ENCODE measurements at places on chromosomes 12 and 14.

GRCh38 chr14:87600240-87600639 lies 392.7 kb downstream of the GALC start:
- no peak for DNase-seq

DNA sequence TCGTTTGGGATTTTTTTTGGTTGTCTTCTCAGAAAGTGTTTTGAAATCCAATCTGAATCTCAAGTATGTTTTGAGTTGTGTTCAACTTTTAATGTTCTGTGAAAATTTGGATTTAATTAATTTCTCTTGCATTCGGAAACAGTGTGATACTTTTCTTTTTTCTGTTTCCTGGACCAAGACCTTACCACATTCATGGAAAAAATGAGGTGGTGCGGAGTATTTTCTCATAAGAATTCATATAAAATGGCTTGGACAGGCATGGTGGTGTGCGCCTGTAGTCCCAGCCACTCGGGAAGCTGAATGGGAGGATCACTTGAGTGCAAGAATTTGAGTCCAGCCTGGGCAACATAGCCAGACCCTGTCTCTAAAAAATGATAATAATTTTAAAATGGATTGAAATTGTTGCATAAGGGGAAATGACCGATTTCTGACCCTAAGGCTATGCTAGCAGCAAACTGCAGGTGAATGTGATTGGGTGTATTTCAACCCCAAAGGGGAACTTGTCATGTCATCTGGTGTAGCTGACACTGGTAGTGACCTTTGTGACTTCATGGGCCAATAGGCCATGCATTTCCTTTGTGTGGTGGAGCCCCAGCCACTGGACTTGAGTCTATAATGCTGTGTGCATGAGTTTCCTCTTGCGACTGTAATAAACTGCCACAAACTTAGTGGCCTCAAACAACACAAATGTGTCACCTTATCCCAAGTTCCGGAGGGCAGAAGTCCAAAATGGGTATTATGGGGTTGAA lies 123.5 kb upstream of the RFLNA start:
- DNase-seq: no peak

GRCh38 chr14:76690502-76691105 lies 70.7 kb upstream of the VASH1 start:
- DNase-seq: no peak

DNA sequence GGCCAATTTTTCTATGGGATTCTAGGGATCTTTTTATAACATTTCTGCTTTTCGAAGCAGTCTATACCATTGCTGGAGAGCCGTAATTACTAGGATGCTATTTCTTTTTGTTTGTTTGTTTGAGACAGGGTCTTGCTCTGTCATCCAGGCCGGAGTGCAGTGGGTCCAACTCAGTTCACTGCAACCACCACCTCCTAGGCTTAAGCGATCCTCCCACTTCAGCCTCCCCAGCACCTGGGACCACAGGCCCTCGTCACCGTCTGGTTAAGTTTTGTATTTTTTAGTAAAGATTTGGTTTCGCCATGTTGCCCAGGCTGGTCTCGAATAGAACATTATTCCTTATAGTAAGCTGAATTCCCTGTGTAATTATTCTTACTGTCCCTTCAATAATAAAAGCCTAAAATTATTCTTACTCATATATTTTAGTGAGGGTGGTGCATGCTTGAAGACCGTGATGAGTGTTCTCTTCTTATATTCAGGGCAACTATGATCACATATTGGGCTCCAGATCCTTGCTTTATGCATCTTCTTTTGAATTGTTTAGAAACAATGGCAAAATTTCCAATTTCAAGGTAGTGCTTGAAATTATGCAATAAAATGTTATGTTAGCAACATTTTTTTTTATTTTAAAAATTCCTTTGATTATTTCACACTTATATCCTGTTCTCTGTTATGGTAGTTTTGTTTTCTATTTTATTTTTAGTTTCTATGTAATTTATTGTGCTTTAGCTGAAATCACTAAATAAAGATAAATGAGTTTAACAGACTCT lies 66.2 kb downstream of the CRADD start:
- DNase-seq: no peak

- DNase-seq: no peak
Observed at GRCh38 chr12:113065126-113066007, 8.8 kb downstream of the DTX1 start.

GRCh38 chr14:26281280-26281998 lies 316.4 kb downstream of the NOVA1 start:
- DNase-seq: no peak

DNA sequence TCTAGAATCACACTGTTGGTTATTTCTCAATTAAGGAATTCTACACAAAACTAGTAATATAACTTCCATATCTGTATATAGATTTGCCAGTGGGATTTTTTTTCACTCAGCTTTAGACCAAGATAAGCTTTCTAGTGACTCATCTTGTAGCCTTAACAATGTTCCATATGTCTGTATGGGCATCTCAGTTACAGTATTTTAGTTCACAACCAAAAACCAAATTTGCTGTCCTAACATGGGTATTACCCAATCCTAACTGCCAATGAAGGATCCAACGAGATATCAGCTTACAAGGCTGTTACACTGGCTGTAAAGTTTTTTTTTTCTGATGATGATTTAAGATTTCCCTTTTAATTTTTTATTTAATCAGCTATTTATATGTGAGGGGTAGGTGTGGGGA lies 31.5 kb upstream of the KRR1 start:
- DNase-seq: no peak

DNA sequence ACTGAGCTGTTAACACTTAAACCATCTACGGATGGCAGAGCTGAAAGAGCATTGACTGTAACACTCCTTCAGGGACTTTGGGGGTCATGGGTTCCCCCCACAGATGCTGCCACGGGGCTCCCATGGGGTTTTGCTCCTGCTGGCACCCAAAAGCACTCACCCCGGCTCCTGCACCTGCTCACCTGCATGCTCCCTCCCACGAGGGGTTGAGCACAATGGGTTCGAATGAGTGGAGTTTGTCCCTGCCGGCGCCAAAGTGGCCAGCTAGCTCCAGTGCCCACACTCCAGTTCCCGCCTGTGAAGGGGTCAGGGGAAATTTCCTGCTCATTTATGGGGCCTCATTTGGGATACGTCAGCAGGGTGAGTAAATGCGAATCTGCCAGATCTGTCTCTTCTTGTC lies 40.7 kb downstream of the TNFAIP2 start:
- no peak for DNase-seq

- DNase-seq: peak; percentile 29
Observed at GRCh38 chr14:69635981-69636639, 24.7 kb downstream of the SUSD6 start.

- DNase-seq: no peak
Observed at GRCh38 chr12:50686406-50686805, 77.5 kb upstream of the ATF1 start.

GRCh38 chr12:65699251-65699650 lies 125.0 kb upstream of the HMGA2 start:
- no peak for DNase-seq

DNA sequence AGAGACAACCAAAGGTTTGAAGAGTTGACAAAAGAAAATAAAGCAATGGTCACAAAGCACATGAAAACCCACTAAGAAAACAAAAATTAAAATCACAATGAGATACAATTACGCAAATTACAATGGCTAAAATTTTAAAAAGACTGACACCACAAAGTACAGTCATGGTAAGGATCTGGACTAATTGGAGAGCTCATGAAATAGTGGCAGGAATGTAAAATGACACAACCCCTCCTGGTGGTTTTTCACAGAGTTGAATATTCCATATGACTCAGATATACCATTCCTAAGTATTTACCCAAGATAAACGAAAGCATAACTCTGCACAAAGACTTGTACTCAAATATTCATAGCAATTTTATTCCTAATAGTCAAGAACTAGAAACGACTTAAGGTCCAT lies 65.9 kb downstream of the NOVA1 start:
- DNase-seq: no peak

DNA sequence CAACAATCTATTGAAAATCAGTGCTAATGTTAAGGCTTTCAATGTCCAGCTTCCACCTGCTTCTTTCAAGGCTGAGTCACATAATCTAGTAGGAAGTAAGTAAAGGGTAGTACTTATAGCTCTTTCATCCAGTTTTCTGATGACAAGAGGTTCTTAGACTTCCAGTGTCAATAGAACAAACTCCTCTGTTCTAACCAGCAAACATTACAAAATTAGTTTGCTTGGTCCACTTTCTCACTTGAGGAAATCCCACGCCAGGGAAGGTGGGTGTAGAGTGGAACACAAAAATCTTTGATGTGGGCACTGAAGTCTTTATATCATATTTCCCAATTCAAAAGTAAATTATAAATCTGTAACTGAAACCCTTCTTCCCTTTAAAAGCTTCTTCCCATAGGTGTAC lies 2.6 kb downstream of the NPC2 start:
- no peak for DNase-seq

- no peak for DNase-seq
Observed at GRCh38 chr14:81005540-81006228, 50.3 kb downstream of the TSHR start.

GRCh38 chr12:111748151-111748672 lies 18.5 kb upstream of the ALDH2 start:
- DNase-seq: no peak

DNA sequence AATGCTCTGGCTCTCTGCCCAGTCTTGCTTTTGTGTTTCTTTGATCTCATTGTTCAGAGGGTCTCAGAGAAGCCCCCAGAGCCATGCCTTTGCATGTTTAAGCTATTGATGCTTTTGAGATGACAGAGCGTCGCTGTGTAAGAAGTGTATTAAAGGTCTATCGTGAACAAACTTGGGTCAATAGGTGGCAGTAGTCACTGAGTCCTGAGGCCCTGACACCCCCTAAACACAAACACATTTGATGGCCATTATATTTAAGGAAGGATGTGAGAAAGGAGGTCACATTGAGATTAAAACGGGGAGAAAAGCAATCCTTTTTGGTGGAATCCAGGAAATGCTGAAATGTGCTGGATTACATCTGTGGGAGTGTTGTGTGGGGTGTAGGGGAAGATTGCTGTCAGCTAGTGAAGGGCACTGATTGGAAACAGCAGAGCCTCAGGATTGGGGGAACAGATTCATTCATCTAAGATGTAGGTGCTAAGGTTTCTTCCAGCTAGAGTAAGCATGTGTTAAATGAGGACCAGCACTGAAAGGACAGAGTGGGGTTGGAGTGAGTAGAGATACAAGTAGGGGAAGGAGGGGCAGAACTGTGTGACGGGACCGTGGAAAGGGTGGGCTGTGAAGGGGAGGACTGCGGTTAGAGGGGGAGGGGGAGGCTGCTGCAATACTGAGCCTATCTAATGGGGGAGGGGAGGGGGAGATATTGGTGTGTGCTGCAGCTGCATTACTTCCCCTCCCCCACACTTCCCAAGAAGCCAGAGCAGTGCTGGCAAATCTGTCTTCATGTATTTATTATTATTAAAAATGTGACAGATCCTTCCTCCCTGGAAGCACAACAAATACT lies 12.7 kb downstream of the NGDN start:
- no peak for DNase-seq

GRCh38 chr12:3047961-3048360 lies 29.2 kb upstream of the TSPAN9 start:
- no peak for DNase-seq

DNA sequence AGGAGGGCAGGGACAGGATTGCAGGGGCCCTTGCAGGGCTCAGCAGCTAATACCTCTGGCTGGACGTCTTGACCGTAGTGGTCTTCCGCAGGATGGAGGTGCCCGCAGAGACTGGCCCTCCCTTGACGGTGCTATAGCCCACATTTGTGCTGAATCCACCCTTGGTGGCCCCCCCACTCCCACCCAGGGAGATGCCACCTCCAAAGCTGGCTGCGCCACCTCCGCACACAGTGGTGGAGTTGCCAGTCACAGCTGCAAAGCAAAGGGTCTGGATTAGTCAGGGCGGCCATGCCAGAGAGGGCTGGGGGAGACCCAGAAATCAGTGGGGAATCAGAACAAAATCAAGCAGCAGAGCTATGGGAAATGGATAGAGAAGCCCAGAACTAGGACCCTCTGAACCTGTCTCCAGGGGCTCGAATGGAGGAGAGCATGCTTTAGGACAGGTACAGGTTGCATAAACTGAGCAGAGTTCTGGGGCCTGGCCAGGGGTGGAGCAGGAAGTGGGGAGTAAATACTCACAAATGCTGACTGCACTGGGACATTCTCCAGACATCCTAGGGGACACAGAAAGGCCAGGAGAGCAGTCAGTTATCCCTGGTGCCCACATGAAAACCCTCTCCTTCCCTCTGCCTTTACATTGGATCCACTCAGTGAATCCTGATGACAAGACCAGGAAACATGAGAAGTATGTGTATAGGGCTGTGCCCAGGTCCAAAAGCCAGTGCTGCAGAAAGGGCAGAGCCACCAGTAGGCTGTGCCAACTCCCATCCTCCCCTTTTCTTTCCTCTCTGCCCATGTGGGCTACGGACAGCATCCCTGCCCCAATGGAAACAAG lies 8.1 kb upstream of the KRT4 start:
- no peak for DNase-seq

GRCh38 chr12:42421844-42422779 lies 96.1 kb downstream of the PPHLN1 start:
- DNase-seq: no peak

DNA sequence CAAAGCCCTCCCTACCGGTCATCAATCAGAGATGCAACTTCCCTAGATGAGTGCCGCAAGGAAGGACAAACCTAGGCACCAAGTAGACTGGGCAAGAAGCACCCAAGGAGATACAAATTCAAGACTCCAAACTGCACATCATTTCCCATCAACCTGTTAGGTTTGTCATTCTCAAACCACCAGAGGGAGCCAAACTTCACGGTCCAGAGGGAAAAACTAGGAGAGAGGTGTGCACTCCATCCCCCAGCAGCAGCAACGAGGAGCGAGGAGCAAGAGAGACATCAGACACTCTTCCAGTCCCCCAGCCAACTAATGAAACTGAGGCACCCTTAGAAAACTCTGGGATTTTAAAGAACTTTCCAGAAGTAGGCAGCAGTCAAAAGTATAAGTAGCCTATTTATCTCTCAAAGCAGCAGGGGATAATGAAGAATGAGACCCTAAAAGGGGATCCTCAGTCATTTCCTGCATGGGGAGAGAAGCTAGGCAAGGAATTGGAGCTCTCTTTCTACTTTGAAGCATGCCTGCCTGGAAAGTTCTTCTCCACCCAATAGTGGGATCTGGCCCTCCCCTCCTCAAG lies 37.0 kb upstream of the NT5DC3 start:
- DNase-seq: peak; percentile 48

DNA sequence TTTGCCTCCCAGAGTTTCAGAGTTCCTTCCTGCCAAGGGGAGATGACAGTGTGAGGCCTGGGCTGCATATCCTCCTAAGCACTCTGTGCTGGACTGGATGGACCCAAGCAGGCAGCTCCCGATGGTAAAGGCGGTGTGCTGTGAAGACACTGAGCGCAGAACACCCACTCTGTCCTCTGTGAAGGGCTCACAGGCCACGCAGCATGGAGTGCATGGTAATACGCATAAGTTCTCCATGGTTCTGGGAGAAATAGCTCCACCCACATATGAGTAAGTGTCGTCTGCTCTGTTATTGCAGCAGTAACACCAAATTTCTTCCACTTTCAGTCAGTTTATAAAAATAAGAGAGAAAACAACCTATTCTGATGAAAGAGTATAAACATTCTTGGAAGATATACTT lies 55.8 kb downstream of the TMEM30B start:
- DNase-seq: no peak

DNA sequence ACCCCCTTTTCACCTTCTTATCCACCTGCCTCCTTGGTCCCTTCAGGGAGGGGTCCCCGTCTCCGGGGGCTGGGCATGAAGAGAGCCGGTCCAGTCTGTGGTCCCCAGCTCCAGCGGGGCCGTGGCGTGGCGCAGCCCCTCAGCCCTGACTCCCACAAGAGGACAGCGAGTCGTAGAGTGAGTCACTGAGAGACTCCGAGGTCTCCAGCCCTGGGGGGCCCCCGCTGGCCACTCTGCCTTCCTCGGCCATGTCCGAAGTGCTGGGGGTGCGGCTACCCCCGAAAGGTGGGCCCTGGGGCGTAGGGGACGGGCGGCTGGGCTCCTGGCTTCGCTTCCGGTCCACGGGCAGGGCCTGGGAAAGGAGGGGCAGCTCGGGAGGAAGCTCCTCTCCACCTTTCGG lies 36.5 kb downstream of the NCKAP5L start:
- no peak for DNase-seq
